Fibroblast of the aortic adventitia (primary cell): ENCODE measurements at places on chromosomes 7 and 10. TPM values are rescaled to one million over a fixed set of nuclear protein-coding genes. Genes with fewer than 3 reads are reported as not detected.
A peak's percentile ranks its signal among the peaks of the same experiment; 100 is the strongest.

ANXA8 gene
- 0.18 and 1.5 TPM in 2 replicates for total RNA-seq

- DNase-seq = no peak
Measured at GRCh38 chr10:98273057-98273850, 5.3 kb upstream of the LOXL4 start.

- DNase-seq = no peak
Measured at GRCh38 chr7:146067880-146068279, 48.7 kb upstream of the CNTNAP2 start.

DNA sequence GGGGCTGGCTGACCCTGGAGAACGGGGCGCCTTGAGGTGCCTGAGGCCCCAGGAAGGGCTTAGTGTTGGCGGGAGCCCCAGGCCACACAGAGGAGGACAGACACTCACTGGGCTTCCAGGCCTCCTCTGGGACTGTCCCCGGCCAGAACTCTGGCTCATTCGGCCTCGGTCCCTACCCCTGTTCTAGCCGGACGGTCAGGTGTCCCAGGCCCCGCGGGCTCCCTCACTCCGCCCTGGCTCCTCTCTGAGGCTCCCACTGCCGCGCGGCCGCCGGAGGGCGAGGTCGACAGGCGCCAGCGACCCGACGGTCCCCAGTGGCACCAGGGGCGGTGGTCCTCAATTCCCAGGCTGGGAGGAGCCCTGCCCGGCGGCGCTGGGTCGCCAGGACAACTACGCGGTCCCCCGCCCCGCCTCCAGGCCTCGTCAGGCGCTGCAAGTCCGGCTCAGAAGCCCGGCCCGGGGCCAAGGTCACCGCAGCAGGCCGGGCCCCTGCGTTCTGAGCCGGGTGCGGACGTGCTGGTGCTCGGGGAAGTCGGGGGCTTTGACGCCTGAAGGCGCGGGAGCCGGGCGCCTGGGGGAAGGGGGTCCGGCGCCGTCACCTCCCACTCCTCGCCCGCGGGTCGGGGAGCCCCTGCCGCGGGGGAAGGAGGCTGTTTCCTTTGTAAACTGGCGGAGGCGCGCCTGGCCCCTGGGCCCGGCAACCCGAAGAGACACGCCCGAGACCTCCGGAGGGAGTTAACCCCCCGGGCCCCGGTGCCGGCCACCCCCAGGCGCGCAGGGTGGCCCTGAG, 1.1 kb upstream of the PWWP2B start:
- no peak for DNase-seq

GRCh38 chr10:78044699-78045098, 11.0 kb downstream of the RPS24 start:
- no peak for DNase-seq

DNA sequence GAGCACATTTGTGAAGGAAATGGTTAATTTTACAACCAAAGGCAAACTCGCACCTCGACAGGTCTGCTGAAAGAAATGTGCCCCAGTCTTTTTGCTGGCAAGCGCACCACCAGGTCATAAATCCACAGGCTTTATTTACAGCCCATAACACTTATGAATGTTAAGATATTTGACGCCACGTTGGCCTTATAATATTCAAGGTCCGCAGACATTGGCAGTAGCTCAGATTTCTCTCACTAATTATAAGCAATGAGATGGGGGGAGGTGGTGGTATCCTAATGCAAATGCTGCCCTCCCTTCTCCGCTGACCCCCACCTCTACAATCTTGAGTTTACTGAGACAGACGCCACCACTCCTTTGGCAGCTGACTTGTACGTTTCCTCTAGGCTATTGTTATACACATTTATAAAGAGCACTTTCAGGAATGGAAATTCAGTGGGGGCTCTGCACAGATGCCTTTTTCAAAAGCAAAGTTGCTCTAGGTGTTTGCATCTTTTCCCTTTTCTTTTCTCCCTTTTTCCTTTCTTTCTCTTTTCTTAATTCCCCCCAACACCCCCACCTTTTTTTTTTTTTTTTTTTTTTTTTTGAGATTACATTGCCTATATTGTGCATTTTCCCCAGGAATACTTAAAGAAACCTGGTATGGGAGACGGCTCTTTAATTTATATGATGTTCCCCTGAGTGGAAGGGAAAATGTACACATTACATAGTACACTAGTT, 6.7 kb downstream of the TCF7L2 start:
- DNase-seq = peak; percentile 21

DNA sequence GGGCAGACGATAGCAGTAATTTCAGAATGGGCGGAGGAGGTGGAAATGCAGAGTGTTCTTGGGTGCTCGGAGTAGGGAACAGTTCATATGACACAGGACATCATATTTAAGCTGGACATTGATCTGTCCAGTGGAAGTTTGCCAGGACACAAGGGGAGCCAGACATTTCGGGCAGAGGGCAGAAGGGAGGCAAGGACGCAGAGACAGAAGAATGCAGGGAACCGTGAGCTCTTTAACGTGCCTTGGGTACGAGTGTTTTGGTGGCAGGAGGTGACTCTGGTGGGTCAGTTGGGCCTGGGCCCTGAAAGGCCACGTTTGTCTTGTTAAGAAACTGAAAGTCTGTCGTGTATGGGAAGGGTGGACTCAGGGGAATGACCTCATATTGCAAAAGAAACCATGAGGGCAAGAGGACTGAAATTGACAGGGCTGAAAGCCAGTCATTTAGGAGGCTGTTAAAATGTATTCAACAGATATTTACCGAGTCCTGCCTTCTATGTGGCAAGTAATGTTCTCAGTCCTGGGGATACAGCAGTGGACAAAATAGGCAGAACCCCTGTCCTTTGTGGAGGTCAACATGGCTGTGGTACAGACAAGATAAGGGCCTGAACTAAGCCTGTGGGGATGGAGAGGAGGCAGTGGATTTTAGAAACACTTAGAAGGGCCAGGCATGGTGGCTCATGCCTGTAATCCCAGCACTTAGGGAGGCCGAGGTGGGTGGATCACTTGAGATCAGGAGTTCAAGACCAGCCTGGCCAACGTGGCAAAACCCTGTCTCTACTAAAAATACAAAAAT, 2.2 kb downstream of the OPTN start:
- peak; percentile 63 for DNase-seq

DRGX gene
- total RNA-seq = not detected in 2 replicates

DNA sequence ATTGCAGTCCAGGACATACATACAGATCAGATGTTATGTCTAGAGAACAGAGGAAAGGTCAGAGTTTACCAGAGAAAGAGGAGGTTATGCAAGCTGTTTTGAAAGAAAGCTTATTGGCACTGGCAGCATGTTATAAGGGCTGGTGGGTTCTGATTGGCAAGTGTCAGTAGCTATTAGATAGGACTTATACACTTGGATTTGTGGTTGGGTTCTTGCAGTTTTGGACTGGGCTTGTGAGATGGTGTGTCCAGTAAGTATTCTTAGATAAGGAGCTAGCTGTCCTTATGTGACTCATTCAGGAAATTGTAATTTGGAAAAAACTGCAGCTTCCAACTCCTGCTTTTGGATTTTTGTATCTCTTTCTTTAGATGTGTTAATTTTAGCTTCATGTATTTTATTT, 130.7 kb upstream of the NAMPT start:
- DNase-seq = peak; percentile 22

C7orf57 gene
- total RNA-seq = 0.09 TPM in 1 of 2 replicates, not detected in the other
